ENCODE measurements at places on chromosomes 5 and 9.

DNA sequence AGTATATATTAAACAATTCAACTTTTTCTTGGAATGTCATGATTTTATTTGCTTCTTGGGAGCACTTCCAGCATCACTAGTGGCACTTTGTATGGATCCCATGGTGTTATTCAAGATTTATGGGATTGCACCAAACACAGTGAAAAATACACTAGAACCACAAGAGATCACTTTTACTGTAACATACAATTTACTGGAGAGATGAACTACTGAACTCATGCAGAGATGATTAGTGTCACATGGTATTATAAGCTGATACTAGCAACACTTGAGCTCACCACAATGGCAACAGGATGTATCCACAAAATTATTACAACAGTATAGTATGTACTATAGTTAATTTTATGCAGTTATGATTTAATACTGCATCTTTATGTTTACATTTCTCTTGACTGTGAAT lies 16.3 kb upstream of the SLC36A2 start:
- DNase-seq: no peak

- peak; percentile 41 for DNase-seq
Measured at GRCh38 chr9:93451849-93452709, 594 bp downstream of the FAM120A start.

GRCh38 chr9:79762070-79762469 lies 190.3 kb downstream of the TLE4 start:
- DNase-seq: no peak

DNA sequence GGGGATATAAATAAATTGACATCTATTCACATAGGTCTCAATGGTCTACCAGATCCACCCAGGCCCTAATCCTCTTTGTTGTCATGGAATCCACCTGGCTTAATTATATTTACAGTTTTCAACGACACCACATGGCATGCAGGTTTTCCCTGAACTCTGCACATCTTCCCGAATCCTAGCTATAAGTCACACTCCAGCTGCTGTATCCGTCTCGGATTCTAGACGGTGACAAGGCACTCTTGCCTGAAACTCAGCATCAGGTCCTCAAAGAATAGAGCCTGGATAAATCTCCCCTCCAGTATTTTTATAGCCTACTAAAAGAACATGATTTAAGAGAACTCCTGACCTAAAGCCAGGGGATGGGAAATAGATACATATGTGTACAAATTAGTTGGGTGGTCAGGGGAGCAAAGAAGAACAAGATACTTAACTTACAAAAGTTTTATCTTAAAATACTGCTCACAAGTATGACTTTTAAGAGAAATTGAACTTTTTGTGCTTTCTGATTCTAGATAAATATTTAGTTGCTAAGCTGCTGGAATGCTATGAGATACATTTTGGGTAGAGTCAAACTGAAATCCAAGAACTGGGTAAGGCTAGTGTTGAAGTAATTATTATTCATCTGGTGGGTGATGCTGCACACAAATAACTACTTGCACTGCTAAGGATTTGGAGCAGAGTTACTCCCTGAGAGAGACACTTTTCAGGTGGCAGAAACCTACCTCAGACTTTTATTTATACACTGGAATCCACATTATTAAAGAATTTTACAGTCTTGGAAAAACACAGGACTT lies 187.3 kb downstream of the EFNA5 start:
- no peak for DNase-seq

- no peak for DNase-seq
Measured at GRCh38 chr5:78065663-78066062, 228.8 kb downstream of the AP3B1 start.

DNA sequence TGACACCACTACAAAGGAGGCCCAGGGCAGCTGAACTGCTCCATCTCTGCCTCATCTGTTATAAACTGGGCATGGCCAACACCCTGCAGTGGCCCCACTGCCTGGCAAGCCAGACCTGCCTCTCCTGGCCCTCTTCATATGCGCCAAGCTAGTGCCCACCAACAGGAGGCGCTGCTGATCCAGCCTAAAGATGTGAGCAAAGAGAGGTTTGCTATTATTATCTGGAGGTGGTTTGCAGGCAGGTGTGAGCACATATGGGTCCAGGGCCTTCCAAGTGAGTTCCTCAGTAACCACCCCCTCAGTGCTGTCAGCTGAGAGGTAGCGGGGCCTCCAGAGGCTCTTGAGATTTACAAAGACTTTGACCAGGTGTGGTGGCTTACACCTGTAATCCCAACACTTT lies 232.2 kb downstream of the SYK start:
- DNase-seq: peak; percentile 17
